Lung (tissue), 17 donors: ENCODE measurements at places on chromosomes 2 and 18. TPM values are rescaled to one million over a fixed set of nuclear protein-coding genes. Genes with fewer than 3 reads are reported as not detected.
A peak's percentile ranks its signal among the peaks of the same experiment; 100 is the strongest.

The MRPL44 gene
- 22.4 TPM for total RNA-seq

The ATOH8 gene
- total RNA-seq, result 51.4 TPM

The IL18R1 gene
- 35.5 TPM for total RNA-seq

The BMP10 gene
- total RNA-seq, result not detected

The CPO gene
- total RNA-seq, result 0.20 TPM

The SP100 gene
- 89.3 TPM for total RNA-seq

The PROC gene
- 0.37 TPM for total RNA-seq

The DAW1 gene
- total RNA-seq, result 9.2 TPM

The SERPINB13 gene
- total RNA-seq, result not detected

The MC2R gene
- not detected for total RNA-seq

The LMAN1 gene
- total RNA-seq, result 108 TPM

The TRABD2A gene
- 1.9 TPM for total RNA-seq

DNA sequence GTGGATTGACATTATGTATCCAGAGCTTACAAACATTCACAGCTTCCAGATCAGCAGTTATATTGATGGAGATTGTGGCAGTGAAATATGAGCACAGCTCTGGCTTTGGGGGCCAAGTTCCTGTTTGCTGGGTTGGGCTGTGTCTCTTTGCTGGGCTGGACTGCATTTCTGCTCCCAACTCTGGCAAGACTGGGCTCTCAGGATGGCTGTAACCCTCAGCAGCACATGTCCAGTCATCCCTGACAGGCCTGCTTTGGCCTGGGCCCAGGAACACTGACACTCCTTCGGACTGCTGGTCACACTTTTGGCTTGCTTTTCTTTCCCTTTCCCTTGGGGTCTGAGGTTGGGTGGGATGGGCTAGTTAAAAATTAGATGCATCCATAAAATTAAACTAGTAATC lies 17.9 kb upstream of the VPS4B start:
- no peak overlapping the region for H3K27ac ChIP-seq
- DNase-seq, result no peak
- no peaks in the 10 kb centered on the region for H3K4me1 ChIP-seq
- no peaks in the 10 kb centered on the region for H3K27me3 ChIP-seq

DNA sequence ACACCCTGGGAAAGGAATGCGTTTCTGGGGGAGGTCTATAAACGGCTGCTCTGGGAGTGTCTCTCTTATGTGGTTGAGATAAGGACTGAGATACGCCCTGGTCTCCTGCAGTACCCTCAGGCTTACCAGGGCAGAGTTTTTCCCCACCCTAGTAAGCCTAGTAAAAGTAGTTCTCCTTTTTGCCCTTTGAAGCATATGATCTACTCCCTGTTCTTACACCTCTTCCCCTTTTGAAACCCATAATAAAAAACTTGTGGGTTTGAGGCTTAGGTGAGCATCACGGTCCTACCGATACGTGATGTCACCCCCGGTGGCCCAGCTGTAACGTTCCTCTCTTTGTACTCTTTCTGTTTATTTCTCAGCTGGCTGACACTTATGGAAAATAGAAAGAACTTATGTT lies 97.4 kb downstream of the FSIP2 start:
- no peaks in the 10 kb centered on the region for H3K36me3 ChIP-seq
- no peaks in the 10 kb centered on the region for H3K27me3 ChIP-seq
- no peak for DNase-seq
- no peaks in the 10 kb centered on the region for H3K4me1 ChIP-seq

GRCh38 chr2:108267101-108267500 lies 21.6 kb upstream of the SULT1C2 start:
- H3K27me3 ChIP-seq, result no peaks in the 10 kb centered on the region
- no peak overlapping the region for H3K4me3 ChIP-seq
- peak overlapping the region; percentile 72 for H3K27ac ChIP-seq
- peaks cover 17% of the 10 kb centered on the region for H3K4me1 ChIP-seq

DNA sequence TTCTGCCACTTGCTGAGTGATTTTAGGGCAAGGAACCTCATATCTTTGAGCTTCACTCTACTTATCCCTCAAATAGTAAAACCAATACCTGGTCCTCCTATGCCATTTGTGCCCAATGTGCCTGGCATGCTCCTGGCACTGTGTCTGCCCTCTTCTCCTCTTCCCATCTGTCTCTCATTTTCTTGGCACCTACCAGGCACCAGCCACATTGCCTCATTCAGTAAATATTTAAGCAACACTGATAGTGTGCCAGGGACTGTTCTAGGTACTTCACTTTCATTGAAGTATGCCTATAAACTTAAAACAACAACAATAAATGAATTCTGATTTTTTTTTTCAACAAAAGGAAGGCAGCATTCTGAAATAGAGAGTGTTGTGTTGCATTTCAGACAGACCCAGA lies 15.1 kb upstream of the BOD1L2 start:
- DNase-seq, result no peak
- no peaks in the 10 kb centered on the region for H3K36me3 ChIP-seq
- H3K4me3 ChIP-seq, result no peak overlapping the region

DNA sequence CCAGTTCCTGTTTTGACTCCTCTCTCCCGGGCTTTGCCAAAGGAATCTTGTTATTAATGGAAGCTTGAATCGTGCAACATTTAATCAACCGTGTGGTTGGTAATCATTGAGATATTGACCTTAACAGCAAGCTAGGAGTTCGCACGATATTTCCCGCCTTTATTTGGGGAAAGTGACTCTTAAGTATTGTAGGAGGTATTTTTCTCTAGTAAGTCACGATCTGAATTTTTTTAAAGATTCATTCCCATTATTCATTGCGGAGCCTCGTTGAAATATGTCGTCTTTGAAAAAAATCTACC lies 663 bp downstream of the NUP35 start:
- peak overlapping the region; percentile 95 for H3K4me3 ChIP-seq
- DNase-seq, result no peak
- no peaks in the 10 kb centered on the region for H3K36me3 ChIP-seq
- H3K27me3 ChIP-seq, result no peaks in the 10 kb centered on the region
- H3K27ac ChIP-seq, result peak overlapping the region; percentile 70

- DNase-seq, result peak; percentile 74
- no peak overlapping the region for H3K27ac ChIP-seq
- no peaks in the 10 kb centered on the region for H3K4me1 ChIP-seq
- no peaks in the 10 kb centered on the region for H3K27me3 ChIP-seq
These were observed 114.8 kb downstream of the NEB start for GRCh38 chr2:151619337-151619989.

GRCh38 chr2:64838817-64839216 lies 150.4 kb upstream of the SLC1A4 start:
- no peaks in the 10 kb centered on the region for H3K27me3 ChIP-seq
- no peaks in the 10 kb centered on the region for H3K36me3 ChIP-seq
- DNase-seq, result no peak
- no peak overlapping the region for H3K4me3 ChIP-seq
- H3K4me1 ChIP-seq, result no peaks in the 10 kb centered on the region

DNA sequence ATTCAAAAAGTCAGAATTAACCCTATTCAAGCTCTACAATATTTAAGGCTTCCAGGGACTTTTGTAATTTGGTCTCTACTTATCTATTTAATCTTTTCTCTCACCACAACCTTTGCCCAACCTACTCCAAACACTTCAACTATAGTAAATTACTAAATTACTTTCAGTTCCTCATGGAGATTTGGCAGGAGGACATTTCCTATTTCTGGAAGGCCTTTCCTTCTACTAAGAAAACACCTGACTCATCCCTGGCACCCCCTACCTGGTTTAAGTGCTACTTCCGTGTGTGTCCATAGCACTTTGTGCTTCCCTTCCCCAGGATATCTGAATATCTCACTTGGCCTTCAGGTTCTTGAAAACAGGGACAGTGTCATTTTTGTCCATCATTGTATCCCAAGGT lies 96.3 kb downstream of the UPP2 start:
- peaks cover 9% of the 10 kb centered on the region for H3K4me1 ChIP-seq
- H3K27me3 ChIP-seq, result no peaks in the 10 kb centered on the region
- no peak overlapping the region for H3K4me3 ChIP-seq
- H3K36me3 ChIP-seq, result no peaks in the 10 kb centered on the region

- H3K4me3 ChIP-seq, result no peak overlapping the region
- no peaks in the 10 kb centered on the region for H3K27me3 ChIP-seq
- H3K4me1 ChIP-seq, result no peaks in the 10 kb centered on the region
- peaks cover 2% of the 10 kb centered on the region for H3K36me3 ChIP-seq
- DNase-seq, result no peak
These were observed 74.7 kb upstream of the TMEM200C start for GRCh38 chr18:5969989-5970403.

DNA sequence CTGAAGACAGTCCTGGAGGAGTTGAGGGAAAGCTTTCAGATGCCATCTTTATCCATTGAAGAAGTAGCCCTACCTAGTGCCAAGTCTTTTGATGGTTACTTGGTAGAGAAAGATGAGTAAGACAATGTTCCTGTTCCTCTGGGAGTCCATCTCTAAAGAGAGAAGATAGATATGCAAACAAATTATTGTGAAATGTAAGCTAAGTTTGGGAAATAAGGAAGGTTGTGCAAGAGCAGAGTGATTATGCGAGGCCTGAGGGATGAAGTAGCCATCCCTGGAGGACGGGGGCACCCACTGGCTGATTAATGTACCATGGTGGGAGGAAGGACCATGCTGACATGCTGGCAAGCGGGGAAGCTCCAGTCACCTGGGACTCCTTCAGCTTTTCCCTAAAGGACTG lies 994 bp upstream of the DTNA start:
- no peaks in the 10 kb centered on the region for H3K27me3 ChIP-seq
- peak overlapping the region; percentile 14 for H3K27ac ChIP-seq
- no peaks in the 10 kb centered on the region for H3K36me3 ChIP-seq
- no peaks in the 10 kb centered on the region for H3K4me1 ChIP-seq
- peak; percentile 89 for DNase-seq

- peaks cover 1% of the 10 kb centered on the region for H3K4me1 ChIP-seq
- H3K36me3 ChIP-seq, result no peaks in the 10 kb centered on the region
- H3K4me3 ChIP-seq, result no peak overlapping the region
- no peaks in the 10 kb centered on the region for H3K27me3 ChIP-seq
These were observed 7.7 kb upstream of the KCNE4 start for GRCh38 chr2:223044092-223044836.

DNA sequence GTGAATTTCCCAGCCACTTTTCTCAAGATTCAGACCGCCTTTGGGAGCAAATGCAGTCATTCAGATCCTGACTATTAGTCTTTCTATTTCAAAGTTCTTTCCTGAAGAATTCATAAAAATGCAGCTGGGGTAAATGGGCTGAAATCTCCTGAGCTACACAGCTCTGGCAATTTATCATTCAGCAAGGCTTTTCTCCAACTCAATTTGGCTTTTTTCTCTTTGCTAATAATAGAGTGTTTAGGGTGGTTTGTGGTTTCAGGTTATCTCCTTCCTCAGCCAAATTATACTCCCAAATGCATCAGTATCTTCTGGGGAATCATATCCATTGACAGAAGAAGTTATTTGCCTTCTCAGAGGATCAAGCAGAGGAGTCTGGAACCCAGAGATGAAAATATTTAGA lies 282.4 kb upstream of the SLC14A2 start:
- H3K27ac ChIP-seq, result no peak overlapping the region
- no peaks in the 10 kb centered on the region for H3K27me3 ChIP-seq
- no peaks in the 10 kb centered on the region for H3K4me1 ChIP-seq
- no peak overlapping the region for H3K4me3 ChIP-seq
- no peaks in the 10 kb centered on the region for H3K36me3 ChIP-seq
- no peak for DNase-seq

GRCh38 chr18:35174093-35174731 lies 66.6 kb upstream of the ZNF397 start:
- H3K4me1 ChIP-seq, result peaks cover 5% of the 10 kb centered on the region
- no peaks in the 10 kb centered on the region for H3K36me3 ChIP-seq
- H3K4me3 ChIP-seq, result no peak overlapping the region
- no peak for DNase-seq
- H3K27ac ChIP-seq, result no peak overlapping the region

DNA sequence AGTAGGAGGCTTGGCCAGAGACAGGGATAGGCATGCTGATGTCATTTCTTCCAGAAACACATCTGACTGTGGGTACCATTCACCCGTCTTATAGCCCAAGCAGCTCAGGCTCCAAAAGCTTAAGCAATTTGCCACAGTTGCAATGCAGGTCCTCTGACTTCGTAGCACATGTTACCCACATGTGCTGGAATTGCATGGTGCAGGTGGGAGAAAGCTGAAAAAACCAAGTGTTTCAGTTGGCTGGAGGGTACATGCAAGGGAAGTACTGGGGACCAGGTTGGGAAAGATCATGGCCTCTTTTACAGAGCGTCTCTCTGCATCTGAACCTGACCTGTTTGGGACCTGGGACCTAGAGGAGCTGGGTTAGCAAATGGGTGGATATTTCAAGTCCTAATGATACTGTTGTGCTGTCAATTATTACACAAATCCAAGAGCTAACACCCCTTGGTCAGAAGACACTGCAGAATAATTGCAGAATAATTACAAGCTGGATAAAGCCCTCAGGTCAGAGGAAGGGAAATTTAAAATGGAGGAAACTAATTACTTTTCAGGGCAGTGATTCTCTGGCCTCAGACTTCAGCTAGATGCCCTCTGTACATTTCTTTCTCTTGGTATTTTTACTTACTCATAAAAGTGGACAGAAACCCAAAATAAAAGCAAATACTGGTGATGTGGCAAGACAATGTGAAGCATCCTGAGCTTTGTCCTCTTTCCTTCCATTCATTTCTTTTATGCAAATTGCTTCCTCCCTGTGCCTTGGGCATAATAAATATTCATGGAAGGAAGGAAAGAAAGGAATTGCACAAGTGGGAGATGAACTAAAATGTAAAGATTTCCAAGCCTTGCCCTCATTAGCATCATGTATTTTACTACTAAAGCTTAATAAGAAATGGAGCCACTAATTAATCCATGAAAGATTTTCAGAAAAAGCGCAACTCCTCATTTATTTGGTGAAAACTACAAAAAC lies 45.6 kb upstream of the TTC39C start:
- H3K36me3 ChIP-seq, result no peaks in the 10 kb centered on the region
- no peaks in the 10 kb centered on the region for H3K4me1 ChIP-seq
- no peak overlapping the region for H3K27ac ChIP-seq
- no peak for DNase-seq

- H3K36me3 ChIP-seq, result no peaks in the 10 kb centered on the region
- no peak overlapping the region for H3K27ac ChIP-seq
- no peak for DNase-seq
- peaks cover 5% of the 10 kb centered on the region for H3K4me1 ChIP-seq
- no peaks in the 10 kb centered on the region for H3K27me3 ChIP-seq
These were observed 65.8 kb upstream of the SLC35F5 start for GRCh38 chr2:113822087-113822815.

DNA sequence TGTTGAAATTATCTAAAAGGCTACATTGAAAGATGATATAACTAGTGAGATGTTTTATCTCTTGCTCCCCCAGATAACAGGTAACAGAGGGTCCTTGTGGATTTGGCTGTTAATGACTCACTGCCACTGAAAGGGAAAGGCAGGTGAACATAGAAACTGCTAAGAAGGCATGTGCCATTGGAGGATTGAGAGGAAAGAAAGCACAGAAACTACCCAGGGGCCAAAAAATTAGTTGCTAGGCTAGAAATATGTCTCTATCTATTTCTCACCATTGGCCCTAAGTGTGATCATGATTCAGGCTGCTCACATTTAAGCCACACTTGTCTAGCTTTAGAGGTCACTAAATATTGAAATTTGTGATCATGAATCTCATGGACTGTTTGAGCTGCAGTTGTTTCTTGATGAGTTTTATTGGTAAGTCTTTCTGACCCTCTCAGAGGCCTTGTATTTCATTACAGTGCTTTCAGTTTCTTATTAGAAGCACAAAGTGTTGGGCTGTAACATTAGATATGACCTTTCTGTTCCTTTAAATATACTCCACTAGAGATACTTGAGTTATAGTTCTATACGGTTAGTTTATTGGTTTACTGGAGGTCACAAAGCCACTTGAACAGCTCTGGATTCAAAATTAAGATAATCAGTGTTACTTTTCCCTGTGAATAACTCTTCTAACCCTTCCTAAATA lies 26.2 kb downstream of the NAB1 start:
- H3K27ac ChIP-seq, result no peak overlapping the region
- no peaks in the 10 kb centered on the region for H3K27me3 ChIP-seq
- H3K36me3 ChIP-seq, result peaks cover 9% of the 10 kb centered on the region
- H3K4me3 ChIP-seq, result no peak overlapping the region
